ELF-1 (cell line): ENCODE measurements at places on chromosomes 7 and 10.

DNA sequence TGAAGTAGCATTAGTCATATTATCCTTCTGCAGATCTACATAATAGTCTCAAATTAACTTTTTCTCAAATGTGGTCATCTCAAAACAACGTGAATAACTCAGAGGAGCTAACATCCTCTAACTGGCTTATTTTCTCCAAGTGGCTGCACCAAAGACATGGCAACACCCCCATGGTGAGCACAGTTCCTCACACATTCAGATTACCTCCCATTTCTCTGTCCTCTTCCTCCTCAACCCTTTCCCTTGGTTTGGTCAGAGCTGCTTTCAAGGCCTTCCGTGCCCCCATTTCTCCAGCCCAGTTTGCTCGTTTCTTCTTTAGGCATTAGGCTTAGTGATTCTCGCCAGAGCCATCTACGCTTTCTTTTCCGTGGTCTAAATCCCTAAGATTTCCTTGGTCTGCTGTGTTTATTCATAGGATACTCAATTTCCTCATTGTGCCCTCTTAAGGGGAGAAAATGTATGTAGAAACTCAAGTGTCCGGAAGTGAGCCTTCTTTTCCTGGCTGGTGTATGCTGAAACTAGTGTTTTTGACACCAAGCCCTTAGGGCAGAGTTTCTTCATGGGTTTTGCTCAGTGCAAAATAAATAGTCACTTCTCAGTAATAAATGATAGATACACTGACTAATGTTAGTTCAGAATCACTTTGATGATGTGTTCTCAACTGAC is 2.6 kb downstream of the MET start:
- no peak for DNase-seq

DNA sequence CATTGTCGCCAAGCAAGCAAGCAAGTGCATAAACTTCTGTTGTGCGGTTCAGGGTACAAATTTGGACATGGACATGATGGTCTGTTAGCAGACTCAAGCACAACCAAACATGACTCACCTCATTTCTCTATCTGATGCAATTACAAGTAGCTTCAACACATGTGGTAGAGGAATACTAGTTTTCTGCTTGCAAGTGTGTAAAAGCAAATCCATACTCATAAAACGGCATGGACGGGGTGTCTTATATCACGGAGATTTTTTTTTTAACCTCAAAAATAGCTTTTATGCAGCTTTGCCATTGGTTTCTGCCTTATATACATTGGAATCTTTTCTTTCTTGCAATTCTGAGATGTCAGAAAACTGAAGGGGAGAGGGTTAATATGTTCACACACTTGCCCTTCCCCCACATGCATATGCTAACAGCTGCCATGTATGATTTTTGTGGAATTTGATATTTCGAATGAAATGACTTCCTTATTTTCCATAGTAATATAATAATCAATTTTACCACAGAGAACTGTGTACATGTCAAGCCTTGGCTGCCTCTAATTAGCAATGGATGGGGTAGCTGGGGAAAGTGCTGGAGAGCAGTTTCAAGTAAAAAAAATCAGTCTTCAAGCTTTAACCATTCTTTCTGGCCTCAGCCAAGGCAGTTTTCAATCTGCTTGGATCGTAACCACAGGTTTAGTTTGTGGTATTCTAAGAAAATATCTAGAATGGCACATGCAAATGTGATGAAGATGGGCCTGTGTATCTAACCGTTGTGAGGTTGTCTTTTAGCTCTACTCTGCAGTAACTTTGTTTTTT is 106.0 kb upstream of the PDCD4 start:
- DNase-seq: no peak

- DNase-seq: no peak
Measured at GRCh38 chr10:21954132-21954531, 49.4 kb downstream of the DNAJC1 start.

DNA sequence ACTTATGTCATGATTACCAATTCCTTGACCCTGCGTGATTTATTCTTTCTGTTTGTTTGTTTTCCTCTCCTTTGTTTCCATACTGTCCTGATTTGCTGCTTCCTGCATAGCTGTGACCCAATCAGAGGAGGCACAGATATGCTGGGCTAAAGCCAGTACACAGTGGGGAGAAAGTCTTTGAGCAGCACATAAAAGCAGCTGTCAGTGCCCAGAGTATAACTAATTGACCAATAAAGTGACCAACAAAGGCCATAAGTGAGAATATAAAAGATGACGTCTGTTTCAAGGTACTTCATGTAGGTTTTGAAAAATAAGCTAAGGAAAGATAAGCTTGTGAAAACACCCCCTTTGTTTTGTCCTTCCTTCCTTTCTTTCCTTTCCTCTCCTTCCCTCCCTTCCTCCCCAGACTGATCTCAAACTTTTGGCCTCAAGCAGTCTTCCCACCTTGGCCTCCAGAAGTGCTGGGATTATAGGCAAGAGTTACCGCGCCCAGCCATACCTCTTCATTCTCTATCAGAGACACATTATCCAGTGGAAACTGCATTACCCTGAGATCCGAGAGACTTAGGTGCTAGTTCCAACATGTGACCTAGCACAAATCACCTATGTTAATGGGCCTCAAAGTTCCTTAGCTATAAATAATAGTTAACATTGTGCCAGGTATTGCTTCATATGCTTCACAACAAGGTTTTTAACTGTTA is 17.0 kb downstream of the BCAP29 start:
- DNase-seq: no peak

DNA sequence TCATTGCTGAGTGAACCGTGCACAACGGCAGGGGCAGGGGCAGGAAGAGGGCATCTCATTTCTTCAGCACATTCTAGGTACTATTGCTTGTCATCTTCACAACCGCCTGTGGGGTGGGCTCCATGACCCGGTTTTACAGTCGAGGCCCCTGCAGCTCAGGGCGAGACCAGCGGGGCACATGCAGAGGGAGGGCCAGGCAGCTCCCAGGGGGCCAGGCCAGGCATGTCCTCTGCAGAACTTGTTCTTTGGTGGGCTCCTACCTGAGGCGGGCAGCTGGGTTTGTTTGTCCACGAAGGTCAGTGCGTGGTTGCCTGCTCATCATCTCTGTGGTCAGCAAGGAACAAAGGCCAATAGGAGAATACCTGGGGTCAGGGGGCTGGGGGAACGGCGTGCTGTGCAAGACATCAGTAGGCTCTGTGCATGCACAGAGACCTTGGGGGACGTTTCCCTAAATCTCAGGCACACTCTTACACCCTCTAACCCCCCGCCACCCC is 75.1 kb upstream of the LEP start:
- DNase-seq: no peak

GRCh38 chr7:101108961-101109360 is 17.9 kb upstream of the SERPINE1 start:
- no peak for DNase-seq

DNA sequence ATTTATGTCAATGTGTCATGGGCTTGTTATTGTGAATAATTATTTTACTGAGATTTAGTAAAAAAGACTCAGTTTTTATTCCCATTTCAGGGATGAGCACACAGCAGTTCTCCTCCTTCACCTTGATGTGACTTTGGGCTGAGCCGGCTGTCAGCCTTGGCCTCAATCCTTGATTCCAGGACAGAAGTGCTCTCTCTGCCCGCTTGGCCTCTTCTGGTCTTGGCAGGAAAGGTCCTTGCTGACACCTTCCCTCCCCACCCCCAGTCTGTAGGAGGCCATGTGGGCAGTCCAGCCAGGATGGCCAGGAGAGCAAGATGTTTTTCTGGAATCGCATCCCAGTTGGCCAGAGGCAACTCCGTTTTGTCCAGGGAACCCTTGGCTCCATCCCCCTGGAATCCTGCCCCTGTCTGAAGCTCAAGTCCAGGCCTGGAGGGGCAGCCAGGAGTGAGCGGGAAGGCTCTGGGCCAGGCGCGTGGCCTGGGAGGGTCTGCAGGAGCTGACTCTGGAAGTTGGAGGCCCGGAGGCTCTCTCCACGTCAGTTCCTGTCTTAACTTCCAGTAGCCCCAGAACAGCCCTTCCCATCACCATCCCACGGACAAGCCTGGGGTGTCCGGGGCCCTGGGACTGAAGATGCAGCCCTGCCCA is 100.9 kb downstream of the PDGFA start:
- DNase-seq: no peak

DNA sequence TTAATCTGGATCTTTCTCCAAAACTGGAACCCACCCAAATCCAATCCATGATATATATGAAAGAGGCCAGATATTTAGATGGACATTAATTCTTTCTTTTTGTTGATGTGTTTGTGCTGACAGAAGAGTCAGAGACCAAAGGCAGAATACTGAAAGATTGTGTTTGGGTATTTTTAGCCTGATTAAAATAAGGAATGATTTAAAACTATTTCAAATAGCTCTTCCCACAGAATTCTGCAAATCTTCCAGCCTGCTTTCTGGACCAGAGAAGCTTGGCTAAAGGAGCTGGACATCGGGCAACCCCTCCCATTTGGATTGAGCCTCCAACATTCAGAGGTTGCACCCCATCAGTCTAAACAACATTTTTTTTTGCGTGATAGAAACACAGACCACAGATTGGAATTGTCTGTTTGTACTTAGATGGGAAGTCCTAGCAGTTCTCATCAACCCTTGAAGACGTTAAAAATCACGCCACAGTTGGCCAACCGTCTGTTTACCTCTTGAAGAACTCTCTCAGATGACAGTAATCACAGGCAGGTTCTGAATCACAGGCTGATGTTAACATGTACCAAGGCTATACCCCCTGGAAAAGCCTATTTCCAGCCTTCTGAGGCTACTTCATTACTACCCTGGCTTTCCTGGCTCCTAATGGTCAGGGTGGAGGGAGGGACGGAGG is 155.2 kb upstream of the NRP1 start:
- DNase-seq: no peak

DNA sequence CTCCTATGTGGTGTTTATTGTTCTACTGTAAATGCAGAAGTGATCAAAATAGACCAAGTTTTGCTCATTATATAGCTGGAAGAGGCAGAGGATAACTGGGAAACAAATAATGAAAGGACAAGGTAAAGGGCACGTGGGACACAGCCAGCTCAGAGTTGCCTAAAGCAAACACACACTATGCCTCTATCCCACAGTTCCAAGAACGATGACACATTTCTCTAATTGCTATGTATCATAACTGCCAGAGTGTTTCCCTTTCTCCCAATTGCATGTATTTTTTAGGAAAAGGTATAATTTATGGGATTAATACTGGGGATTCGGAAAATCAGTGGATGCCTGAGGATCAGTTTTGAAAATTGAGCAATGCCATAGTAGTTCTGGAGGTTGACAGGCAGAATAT is 49.0 kb downstream of the CCDC71L start:
- no peak for DNase-seq

DNA sequence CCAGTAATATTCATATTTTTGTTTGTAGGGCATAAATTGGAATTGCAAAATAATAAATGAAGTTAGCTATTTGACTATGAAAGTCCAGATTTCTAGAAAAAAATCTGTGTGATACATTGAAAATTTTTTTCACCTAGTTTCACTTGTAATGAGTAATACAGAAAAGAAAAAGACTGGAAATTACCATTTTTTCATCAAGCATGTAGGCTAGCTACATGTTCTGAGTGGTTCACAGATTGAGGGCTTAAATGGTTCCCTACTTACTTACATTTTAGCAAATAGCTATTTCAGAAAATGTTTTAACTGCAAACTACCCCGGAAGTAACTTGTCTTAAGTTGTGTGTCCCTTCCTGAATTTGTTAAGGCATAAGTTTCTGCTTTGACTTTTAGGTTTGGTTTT is 396.0 kb downstream of the PHF14 start:
- no peak for DNase-seq

GRCh38 chr7:13035233-13035632 is 347.8 kb downstream of the ARL4A start:
- no peak for DNase-seq

DNA sequence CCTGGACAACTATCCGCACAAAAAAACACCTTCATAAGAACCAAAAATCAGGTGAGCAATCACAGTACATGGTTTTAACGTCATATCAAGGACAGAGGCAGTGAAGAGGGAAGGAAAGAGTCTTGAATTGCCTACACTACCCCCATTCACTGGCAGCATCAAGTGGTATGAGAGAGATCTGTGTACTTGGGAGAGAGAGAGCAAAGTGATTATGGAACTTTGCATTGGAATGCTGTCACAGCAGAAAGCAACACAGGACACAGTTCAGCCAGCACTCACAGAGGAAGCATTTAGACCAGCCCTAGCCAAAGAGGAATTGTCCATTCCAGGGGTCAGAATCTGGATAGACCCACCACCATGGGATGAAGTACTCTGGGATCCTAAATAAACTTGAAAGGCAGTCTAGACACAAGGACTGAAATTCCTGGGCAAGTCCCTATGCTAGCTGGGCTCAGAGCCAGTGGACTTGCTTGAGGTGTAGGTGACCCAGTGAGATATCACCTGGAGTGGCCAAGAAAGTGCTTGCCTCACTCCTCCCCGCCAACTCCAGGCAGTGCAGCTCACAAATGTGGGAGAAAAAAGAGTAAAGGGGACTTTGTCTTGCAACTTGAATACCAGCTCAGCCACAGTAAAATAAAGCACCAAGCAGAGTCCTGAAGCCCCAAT is 30.5 kb upstream of the SFTPD start:
- DNase-seq: no peak

DNA sequence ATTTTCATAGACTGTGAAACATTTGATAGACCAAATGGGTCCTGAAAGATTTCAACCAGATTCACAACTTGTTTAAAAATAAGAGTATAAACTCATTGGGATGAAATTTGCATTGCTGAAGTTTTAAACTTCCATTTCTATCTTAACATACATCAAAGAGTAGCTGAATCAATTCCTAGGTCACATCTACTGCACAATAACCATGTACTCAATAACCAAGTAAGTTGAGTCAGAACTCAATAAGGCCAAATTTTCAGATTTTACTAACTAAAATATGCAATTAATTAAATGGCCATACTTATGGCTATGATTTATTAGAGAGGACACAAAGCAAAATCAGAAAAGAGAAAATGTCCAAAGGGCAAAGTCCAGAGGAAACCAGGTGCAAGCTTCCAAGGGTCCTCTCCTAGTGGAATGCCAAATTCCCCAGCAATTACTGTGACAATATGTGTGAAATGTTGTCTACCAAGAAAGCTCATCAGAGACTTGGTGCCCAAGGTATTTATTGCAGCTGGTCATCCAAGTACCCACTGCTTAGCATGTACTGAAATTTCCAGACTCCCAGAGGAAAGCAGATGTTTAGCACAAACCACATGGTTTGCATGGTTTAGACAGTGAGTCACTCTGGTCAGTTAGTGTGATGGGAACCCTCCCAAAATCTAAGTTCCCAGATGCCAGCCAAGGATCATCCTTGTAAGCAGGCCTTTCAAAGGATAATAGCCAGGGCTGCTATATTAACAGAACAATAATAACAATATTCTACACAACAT is 238.9 kb downstream of the IPMK start:
- peak; percentile 9 for DNase-seq

DNA sequence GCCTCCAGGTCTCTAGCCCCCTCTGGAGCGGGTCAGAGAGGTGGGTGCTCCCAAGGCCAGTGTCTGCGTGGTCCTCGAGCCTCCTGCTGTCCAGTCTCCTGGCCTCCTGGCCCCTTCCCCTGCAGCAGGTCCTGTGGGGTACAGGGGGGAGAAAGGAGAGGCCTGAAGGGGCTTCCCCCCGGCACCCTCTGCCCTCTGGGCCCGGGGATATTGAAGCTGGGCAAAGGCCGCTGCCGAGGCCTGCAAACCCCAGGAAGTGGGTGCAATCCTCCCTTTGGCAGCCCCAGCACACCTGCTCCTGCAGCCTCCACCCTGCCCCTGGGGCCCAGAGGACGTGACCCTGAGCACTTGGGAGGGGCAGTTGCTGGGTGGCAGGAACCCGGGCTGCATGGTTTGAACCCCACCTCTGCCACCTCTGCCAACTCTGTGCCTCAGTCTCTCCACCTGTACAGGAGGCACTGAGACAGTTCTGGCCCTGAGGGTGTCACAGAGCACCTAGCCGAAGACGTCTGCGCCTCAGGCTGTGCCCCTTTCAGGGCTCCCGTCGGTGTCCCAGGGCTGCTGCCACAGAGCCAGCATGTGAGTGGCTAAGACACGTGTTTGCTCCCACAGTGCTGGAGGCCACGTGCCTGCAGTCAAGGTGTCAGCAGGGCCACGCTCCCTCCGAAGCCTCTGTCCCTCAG is 59.1 kb upstream of the INPP5A start:
- no peak for DNase-seq
